ENCODE measurements at places on chromosomes 5 and 9.

DNA sequence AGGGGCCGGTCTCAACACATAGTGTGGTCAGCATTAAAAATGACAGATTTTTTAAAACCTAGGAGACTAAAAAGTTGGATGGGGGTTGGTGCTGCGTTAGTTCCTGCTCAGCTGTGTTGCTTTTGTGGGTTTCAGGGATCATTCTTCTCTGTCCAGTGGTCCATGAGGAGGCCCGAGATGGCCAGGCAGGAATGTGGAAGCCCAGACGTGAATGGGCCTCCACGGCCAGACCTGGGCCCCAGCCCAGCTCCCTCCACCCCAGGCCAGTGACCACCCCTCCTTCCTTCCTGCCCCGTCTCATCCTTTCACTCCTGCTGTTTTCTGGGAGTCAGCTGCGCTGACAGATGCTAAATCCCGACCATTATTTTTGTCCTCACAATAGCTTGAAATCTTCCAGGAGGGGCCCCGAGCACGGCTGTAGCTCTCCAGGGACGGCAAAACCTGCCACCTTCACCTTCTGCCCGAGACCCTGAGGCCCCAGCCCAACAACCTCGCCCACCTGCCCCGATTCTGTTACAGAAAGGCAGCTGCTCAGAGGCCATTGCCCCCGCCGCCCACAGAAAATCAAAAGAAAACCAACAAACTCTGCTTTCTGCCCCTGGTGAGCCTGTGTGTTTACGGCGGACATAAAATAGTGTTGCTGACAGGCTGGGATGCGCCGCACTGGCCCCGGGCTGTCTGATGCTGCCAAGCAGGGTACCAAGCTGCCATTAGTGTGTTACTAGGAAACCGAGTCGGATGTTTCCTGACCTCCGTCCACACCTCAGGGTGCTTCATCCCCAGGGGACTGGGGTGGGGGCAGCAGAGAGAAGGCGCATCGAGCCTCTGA is 83.7 kb upstream of the SARDH start:
- DNase-seq = no peak

- no peak for DNase-seq
These were observed 493.4 kb upstream of the TUSC1 start for GRCh38 chr9:26171691-26172090.

GRCh38 chr9:33438926-33439680 is 8.3 kb downstream of the AQP3 start:
- no peak for DNase-seq

- DNase-seq = no peak
These were observed 22.9 kb upstream of the GRIA1 start for GRCh38 chr5:153467546-153467945.

- DNase-seq = no peak
These were observed 91.5 kb upstream of the DNAH5 start for GRCh38 chr5:14035859-14036503.

GRCh38 chr5:169325273-169325672 is 24.3 kb upstream of the SLIT3 start:
- DNase-seq = no peak

GRCh38 chr9:82498541-82499317 is 510.2 kb downstream of the SPATA31D1 start:
- DNase-seq = no peak

DNA sequence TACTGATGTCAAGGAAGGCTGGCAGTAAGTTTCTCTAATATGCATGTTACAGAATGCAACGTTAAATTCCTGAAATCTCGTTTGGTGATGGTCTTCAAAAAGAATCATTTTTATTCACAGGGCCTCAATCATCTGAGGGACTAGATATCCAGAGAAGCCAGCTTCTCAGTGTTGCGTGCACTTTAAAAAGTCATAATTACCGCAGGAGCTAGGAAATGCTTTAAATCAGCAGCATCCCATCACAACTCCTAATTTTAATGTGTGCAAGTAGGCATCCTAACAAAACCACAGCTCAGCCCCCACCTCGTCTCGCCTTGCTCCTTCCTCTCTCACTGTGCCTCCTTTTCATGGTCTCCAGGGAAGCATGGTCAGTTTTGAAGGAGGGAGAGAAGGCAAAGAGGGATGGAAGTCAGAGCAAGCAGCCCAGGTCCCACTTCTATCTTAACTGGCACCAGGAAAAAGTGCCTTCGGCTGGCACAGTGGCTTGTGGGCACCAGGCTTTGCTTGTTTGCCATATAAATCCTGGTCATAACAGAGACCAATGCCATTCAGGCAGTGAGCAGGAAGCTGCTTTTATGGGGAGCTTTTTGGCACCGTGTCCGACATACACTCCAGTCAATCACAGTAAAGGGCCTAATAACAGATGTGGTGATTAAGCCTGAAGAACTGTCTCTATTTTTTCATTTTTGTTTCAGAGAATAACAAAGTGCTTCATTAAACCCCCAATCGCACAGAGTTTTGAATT is 21.4 kb downstream of the MEGF10 start:
- no peak for DNase-seq

DNA sequence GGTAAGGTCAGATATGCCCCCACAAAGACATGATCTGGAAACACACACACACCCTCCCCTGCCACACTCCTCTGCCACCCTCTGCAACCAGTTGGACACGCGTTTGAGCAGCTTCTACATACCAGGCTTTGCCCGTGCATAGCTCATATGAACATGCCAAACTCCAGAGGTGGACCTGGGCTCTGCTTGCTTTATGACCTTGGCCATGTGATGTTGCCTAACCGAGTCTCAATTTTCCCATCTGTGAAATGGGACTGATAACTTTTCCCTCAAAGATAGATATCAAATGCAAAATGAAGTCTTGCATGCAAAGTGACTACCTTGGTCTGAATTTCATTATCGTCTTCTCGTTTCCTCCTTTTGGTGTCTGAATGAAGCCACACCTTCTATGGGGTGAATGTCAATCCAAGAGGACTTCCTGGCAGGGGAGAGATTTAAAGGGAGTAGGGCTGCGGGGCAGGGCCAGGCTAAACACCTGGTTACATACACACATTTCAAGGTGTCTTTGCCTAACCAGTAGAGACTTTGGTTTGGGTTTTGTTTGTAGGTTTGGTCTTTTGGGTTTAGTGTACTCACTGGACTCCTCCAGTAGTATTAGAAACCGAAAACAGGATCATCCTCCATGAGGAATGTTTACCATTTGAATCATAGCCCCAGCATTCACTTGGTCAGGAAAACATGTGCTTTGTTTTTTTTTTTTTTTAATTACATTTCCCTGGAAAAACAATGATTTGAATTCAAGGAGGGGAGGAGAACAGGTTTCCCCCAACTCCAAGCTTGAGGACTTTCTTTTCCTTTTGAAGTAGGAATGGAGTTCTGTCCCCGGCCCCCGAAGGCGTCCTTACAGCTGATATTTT is 63.2 kb downstream of the COL27A1 start:
- DNase-seq = no peak

GRCh38 chr9:28981129-28981528 is 1407.8 kb upstream of the C9orf72 start:
- DNase-seq = no peak

DNA sequence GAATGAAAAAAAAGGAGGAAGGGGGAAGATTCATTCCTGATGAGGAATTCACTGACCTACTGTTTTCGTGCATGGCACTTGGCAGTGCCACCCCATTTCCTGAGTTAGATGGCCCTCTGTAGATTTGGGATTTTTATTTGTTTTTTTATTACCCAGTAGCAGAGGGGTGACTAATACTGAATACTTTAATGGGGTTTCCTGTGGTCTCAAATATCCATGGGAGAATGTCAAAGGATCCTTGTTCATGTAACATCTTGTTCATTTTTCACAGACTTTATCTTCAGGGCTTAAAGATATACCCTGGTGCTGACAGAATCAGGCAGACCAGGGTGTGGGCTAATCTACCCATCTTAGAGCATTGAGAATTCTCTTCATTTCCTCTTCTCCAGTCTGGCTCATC is 93.0 kb downstream of the MAMDC2 start:
- DNase-seq = no peak

- no peak for DNase-seq
These were observed 260.4 kb downstream of the GABRB2 start for GRCh38 chr5:161286066-161286655.

DNA sequence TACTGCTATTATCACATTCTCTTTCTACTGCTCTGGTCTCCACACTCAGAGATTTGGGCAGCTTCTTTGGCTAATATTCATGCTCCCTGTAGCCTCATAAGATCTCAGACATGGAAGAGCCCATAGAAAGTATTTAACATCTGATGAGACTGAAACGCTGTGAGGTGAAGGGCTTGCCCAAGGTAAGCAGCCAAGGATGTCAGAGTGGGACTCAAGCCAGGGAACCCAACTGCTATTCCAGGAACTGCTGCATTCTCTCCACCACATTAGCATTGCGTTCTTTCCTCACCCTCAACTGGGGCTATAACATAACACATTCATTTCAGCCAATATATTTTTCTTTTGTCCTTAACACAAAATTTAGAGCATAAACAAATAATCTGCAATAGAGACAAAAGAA is 3.8 kb downstream of the ADRB2 start:
- DNase-seq = no peak

DNA sequence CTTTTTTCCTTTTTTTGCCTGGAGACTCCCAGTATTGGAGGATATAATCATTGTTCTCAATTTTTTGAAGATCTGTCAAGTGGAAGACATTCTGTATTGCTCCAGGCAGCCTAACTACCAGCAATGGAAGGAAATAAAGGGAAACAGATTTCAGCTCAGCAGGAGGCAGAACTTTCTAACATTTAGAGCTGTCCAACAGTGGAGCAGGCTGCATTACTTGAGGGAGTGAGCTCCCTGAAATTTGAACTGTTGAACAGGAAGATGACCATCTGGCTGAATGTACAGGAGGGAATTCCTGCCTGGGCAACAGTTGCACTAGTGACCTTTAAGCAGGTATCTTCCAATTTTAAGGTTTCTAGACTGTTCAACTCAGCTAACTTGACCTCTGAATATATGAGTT is 1.1 kb upstream of the GAPVD1 start:
- no peak for DNase-seq

DNA sequence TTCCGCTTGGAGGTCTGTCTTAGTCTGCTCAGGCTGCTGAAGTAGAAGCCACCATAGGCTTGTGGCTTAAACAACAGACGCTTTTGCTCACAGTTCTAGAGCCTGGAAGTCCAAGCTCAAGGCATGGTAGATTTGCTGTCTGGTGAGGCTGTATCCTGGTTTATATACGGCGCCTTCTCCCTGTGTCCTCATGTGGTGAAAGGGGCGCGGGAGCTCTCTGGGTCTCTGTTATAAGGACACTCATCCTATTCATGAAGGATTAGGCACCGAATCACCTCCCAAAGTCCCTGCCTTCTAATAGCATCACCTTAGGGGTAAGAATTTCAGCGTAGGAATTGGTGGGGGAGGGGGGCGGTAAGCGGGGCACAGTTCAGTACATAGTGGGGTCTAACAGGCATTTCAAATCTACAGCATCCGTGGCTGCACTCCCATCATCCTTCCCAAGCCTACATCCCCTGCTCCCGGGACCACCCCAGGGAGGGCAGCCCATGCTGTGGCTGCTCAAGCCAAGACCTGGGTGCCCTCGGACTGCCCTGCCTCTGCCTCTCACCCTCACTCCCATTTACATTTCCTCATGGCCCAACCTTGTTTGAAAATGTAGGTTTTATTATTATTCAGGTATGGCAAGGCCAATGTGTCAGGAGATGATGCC is 15.1 kb upstream of the LPCAT1 start:
- no peak for DNase-seq

GRCh38 chr9:134064711-134065110 is 3.1 kb downstream of the BRD3 start:
- no peak for DNase-seq

DNA sequence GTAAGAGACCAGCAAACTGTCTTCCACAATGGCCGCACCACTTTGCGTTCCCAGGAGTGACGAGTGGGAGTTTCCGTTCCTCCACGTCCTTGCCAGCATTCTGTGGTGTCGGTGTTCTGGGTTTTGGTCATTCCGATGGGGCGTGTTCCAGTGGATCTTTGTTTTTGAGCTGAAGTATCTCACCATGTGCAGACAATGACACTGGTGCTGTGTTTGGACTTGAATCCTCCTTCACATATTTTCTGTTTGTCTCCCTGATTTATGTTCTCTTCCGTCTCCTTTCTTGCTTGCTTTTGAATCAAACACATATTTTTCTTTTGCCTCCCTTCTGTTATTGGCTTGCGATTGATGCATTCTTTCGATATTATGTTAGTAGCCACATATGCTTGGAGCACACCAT is 60.8 kb upstream of the IRX4 start:
- no peak for DNase-seq

GRCh38 chr5:155017610-155018009 is 4.1 kb downstream of the KIF4B start:
- no peak for DNase-seq

- DNase-seq = no peak
These were observed 12.9 kb downstream of the RASGRF2 start for GRCh38 chr5:80973027-80973426.

DNA sequence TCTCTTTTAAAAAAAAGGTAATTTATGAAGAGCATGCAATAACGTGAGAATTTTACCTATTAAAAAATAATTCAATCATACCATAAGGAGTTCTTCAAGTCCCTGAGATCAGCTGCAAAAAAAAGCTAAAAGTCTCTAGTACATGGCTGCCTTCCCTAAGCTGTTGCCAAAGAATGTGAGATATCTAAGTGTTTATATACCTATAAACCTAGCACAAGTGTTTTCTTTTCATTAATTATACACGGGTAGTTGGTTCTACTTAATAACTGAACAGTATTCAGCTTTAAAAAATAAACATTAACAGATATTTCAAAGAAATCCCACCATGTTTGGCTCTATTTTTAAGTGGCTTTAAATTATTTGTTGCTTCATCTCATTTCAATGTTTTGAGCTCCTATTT is 25.9 kb downstream of the FNBP1 start:
- DNase-seq = no peak

DNA sequence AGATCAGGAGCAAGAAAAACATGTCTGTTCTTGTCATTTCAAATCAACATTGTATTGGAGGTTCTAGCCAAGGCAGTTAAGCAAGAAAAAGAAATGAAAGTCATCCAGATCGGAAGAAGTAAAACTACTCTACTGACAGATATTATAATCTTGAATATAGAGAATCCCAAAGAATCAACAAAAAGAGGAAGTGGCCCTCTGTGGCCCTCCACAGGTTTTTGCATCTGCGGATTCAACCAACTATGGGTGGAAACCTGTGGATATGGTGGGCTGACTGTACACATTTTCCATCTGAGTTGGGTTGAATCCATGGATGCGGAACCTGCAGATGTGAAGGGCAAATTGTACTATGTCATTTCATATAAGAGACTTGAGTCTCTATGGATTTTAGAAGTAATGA is 35.1 kb downstream of the GAS1 start:
- no peak for DNase-seq

- no peak for DNase-seq
These were observed 530 bp downstream of the RAPGEF1 start for GRCh38 chr9:131739133-131739958.
